ENCODE measurements at places on chromosomes 16 and 17.
A peak's percentile ranks its signal among the peaks of the same experiment; 100 is the strongest.

GRCh38 chr17:77404812-77405581 lies 264.2 kb downstream of the SEC14L1 start:
- DNase-seq: peak; percentile 69

DNA sequence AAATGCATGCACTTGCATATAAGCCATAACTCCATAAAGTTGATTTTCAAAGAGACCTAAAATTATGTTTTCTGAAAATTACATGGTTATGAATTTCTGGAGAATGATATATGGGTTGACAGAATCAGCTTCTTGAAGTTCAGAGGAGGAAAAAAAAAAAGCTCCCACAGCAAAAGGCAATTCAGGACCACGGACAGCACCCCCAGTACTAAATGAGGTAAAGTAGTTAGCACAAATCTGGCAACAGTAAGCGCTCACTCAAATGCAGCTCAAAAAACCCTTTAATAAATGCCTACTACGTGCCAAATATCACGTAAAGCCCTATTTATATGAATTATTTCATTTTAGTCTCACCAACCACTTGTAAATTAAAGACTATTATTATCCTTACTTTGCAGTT lies 135.2 kb downstream of the SHISA9 start:
- peak; percentile 56 for DNase-seq

- no peak for DNase-seq
Observed at GRCh38 chr17:16348586-16348985, 4.7 kb downstream of the CENPV start.

DNA sequence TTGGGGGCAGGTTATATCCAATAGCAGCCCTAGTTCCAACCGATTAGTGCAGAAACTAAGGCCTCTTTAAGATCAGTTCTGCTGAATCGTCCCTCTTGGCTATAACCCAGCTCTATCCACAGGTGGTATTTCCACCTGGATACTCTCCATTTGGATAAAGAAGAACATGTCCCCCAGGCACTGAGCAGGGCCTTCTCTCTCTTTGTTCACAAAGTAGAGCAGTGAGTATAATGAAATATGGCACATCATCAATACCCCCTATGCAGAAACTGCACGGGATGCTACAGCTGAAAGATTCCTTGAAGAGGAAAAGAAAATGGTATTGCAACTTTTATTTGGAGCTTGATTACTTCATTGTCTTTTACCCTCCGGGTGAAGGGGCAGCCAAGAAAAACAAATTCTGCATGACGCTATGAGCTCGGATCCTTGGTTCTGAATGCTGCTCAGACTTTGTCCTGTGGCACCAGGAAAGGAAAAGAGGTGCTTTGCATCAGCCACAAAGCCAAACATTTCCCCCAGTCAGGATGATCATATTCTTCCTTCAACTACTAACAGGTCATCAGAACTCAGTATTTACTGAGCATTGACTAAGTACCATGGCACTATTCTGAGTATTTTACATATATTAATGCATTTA lies 399.7 kb downstream of the NPIPA8 start:
- no peak for DNase-seq

GRCh38 chr17:79749156-79749815 lies 18.5 kb downstream of the ENPP7 start:
- no peak for DNase-seq

DNA sequence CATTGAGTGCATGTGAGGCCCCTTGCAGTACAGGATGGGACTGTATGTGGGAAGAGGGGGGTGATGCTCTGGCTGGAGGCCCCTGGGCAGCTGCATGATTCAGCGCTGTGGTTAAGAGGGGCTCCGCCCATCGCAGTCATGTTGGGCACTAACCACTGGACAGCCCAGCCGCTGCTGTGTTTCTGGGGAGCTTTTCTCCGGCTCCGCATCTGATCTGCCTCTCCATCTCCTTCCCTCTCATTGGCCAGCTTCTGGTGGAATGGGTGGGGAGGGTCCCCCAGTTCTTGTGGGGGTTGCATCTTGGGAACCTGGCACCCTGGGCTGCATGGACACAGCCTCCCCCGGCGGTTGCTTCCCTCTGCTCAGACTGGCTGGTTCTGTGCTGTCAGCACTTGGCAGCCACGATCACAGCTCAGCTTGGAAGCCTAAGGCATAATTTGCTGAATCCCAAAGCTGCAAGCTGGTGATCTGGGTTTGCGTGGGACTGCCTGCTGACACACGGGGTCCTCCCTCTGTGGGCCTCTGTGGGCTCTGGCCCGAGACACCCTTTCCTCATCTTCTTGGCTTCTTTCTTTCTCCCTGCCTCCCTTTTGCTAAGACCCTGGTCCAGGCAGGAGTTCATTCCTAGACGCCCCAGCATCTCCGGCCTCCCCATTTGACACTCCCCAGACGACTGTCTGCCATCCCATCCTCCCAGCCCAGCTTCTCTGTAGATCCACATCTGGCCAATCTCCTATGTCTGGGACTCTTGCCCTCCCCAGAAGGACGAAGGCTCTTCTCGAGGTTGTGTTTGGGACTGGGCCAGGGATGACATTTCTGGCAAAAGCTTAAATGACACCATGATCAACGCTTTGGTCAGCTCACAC lies 168.3 kb downstream of the SEC14L1 start:
- peak; percentile 73 for DNase-seq

GRCh38 chr17:15944759-15945526 lies at the start of gene ADORA2B:
Gene ADORA2B, plus strand, starts transcription at chr17:15945130. Its CDS starts 119 bp downstream, at chr17:15945249.
- DNase-seq: peak; percentile 79

- no peak for DNase-seq
Observed at GRCh38 chr17:76189741-76190140, 48.7 kb upstream of the FOXJ1 start.

GRCh38 chr16:21989133-21989532 lies 11.8 kb downstream of the PDZD9 start:
- no peak for DNase-seq

GRCh38 chr17:9470171-9470570 lies 105.4 kb downstream of the STX8 start:
- DNase-seq: no peak

- DNase-seq: no peak
Observed at GRCh38 chr16:86682219-86682904, 104.0 kb downstream of the FOXL1 start.

GRCh38 chr17:42778570-42778969 lies 1.8 kb upstream of the WNK4 start:
- DNase-seq: no peak

DNA sequence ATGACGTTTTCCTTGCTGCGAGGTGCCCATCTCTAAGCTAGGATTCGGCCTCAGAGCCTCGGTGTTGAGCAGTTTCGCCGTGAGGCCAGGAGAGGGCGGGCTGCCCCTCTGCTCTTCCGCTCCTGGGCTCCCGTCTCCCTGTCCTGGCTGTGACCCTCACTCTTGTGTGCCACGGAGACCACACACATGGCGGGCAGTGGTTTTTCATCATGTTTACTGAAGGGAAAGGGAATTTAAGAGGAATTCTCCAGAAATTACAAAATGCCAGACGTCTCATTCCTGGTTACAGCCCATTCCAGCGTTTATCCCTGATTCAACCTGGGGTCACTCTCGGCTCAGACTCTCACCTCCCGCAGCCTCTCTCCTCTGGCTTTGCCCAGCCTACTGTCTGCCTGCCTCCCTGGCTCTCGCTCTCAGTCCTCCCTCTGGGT lies 96.8 kb upstream of the ELAC2 start:
- DNase-seq: peak; percentile 63

DNA sequence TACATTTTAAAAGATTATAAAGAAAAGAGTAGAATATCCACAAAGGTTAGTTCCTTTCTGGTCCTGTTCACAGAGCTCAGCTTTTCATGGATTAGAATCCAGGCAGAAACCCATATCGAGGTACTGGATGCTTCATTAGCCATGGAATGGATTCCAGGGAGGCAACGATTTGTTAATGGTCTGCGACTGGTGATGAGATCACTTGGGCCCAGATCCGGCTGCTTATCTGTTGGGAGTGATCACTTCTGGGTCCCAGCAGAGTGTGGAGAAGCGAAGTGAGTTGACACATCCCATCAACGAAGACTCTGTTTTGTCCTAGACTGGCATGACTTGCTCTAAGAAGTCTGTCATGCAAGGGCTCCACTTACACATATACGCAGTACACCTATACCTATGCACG lies 165.8 kb downstream of the MAF start:
- DNase-seq: no peak

DNA sequence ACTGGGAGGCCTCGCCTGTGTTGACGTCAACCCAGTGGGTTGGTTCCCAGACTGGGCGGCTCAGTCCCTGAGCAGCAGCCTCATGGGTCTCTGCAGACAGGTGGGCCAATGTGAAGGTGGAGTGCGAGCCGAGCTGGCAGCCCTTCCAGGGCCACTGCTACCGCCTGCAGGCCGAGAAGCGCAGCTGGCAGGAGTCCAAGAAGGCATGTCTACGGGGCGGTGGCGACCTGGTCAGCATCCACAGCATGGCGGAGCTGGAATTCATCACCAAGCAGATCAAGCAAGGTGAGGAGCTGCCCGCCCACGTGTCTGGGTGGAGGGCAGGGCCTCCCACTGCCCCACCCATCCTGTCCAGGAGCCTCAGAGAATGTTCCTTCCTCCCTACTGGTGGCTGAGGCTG lies 44.1 kb downstream of the MRC2 start:
- peak; percentile 25 for DNase-seq

- DNase-seq: no peak
Observed at GRCh38 chr16:21116148-21116693, 34.4 kb downstream of the DNAH3 start.

GRCh38 chr17:32596206-32596605 lies 109.4 kb downstream of the CDK5R1 start:
- no peak for DNase-seq

DNA sequence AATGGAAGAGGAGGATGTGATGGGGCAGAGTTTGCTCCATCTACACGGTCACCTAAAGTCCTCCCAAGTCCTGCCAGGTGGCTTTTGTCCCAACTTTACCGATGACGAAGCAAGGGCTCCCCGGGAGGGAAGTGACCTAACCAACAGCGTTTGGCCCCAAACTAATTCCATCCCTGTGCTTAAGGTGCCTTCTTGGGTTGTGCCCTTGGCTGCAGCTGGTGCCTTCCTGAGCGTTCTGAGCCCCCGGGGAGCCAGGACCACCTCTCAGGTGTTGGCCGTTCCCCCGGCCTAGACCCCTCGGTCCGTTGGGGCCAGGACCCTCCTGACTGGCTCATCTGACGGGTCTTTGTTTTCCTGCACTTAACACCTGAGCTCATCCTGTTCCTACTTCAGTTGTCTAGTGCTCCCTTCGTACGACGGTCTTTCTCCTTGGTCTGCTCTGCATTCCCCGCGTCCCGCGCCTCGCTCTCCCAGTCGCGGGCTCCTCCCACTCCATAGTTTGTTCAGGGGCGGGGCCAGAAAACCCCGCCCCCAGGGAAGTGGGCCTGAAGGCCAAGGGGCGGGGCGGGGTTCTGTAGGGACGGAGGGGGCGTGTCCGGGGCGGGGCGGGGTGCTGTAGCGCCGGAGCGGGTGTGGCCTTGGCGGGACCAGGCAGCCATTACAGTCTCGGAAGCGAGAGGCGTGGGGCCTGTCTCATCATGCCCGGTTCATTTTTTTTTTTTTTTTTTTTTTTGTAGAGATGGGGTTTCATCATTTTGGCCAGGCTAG lies 822 bp upstream of the ZSCAN10 start:
- DNase-seq: peak; percentile 91

GRCh38 chr16:86512301-86512859 lies 2.1 kb downstream of the FOXF1 start:
- DNase-seq: no peak

GRCh38 chr17:19239544-19239943 lies 2.4 kb downstream of the EPN2 start:
- DNase-seq: no peak

GRCh38 chr17:59825533-59826322 lies 67.0 kb downstream of the TUBD1 start:
- peak; percentile 57 for DNase-seq

DNA sequence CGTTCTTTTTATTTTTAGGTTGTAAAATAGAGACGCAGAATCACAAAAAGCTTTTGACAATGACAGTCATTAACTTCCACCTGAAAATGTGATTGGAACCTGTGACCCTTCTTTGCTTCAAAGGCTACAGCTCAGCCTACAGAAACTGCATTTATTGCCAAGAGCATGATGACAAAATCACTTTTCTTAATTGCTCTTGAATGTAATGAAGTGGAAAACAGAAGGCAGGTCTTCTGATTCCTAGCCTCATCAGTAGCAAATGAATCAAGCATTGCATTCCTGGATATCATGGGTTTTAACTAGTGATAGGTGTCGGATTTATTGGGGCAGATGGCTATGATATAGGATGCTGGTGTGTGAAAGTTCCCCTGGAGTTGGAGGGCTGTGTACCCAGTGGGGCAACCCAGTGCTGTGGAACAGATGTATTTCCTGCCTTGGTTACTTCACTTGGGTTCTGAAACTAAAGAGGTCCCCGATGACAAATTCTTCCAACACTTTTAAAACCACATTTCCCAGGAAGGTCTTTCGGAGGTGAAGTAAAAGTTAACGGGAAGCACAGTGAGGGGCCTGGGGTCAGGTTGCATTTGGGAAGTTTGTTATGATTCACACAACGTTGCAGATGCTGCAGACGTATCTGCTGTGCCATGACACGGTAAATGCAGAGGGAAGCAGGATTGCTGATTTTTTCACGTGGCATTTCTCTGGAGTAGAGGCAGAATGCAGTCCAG lies 127.5 kb downstream of the HS3ST3A1 start:
- peak; percentile 25 for DNase-seq

GRCh38 chr16:70523076-70523742 lies at the start of gene COG4:
Gene COG4, minus strand, starts transcription at chr16:70523554. Its CDS starts 11 bp downstream, at chr16:70523543.
- DNase-seq: peak; percentile 92

GRCh38 chr17:4551141-4551540 lies 4.0 kb downstream of the MYBBP1A start:
- no peak for DNase-seq

DNA sequence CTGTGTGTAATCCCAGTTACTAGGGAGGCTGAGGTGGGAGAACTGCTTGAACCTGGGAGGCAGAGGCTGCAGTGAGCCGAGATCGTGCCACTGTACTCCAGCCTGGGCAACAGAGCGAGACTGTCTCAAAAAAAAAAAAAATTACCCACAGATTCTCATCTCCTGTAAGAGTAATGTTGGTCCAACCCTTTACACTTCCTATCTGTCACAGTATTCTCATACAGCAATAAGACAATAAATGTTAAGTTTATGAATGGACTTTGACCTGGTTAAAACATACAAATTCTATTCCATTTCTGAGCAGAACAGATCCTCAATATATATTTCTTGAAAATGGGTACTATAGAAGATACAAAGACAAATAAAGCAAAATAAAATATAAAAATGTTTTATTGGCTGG lies 30.4 kb upstream of the TAOK1 start:
- DNase-seq: no peak

GRCh38 chr17:40463122-40463550 lies 19.9 kb downstream of the IGFBP4 start:
- DNase-seq: no peak

- no peak for DNase-seq
Observed at GRCh38 chr17:61806936-61807335, 56.4 kb downstream of the BRIP1 start.

GRCh38 chr17:17872547-17873345 lies 36.0 kb upstream of the SREBF1 start:
- DNase-seq: no peak

GRCh38 chr17:13642188-13642587 lies 40.5 kb upstream of the HS3ST3A1 start:
- DNase-seq: no peak
